Hypothalamus (tissue), 51 donors: ENCODE measurements at places on chromosomes 12 and 14.

DNA sequence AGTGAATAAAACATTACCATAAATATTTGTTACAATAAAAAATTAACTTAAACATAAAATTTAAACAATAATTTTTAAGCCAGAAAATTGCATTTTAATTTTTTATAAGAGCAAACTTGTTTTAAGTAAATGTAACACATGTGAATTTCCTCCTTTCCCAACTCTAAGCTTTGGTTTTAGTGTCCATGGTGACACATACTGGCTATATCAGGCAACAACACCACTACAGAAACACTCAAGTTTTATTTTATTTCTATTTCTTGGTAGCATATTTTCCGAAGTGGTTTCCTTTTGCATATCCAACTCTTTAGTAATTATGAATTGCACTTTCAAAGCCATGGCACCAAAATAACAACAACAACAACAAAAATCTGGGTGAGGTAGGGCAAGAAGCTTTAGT is 2.2 kb downstream of the NELL2 start:
- no peak for DNase-seq

DNA sequence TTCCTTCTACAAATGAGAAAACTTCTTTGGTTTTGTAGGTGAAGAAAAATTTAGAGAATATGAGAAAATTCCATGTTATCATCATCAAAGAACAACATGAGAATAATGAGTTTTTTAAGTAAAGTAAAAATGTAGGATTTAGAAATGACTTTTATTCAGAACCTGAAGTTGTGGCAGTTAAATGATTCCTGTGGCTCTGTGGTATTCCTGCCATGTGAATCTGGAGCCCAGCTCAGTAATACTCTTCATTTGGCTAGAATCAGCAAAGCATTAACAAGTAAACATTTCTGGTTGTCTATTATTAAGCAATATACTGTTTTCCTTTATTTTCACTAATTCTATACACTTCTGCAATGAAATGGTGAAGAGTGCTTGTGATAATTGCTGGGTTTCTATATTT is 95.6 kb upstream of the E2F7 start:
- DNase-seq: no peak

DNA sequence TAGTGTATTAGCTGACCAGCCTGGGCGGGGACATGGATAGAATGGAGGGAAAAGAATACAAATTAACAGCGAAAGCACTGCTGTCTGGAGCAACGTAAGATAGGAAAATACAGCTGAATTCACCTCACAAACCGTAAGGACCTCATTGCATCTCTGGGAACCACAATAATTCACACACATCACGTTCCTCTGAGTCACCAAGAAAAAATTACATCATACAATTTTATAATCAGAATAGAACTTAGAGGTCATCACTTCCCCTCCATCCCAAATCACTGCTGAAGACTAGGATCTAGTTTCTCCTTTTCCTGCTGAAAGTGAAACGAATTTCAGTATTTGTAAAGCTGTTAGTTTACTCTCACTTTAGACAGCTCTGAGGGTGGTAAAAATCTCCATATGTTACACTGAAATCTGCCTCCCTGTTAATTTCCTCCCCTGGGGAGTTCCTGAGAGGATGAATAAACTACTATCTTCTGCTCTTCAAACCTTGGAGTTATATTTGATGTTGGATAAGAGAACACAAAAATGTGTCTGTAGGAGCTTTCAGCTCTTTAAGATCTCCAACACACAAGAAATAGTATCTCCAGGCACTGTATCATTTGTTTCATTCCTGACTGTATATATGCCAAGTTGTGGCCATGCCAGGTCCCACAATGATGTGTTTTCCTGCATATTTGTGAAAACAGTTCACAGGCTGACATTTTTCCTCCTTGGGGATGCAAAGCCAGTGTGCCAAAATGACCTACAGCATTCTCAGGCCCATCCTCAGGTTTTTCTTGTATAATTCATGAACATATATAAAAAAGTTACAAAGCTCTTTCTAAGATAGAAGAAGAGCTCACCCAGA is 63.8 kb upstream of the SSTR1 start:
- DNase-seq: no peak

DNA sequence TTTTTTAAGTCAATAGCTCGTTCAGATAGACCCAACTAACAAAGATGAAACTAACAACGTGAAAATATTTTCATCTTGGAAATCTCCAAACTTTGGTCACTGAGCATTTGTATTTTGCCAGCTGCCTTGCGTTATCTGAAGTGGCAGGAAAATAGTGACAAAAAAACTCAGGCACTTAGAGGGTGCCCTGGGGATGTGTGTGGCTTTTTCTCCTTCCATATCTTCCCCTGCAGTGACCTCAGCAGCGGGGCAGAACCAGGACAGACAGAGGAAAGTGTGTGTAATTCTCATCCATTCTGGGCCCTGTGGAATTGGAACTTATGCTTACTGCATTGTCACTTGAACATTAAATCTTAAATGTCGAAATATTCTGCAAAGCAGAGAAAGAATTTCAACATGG is 152.0 kb downstream of the BCAT1 start:
- no peak for DNase-seq

- no peak for DNase-seq
Observed at GRCh38 chr12:112839386-112839972, 47.9 kb downstream of the RPH3A start.

DNA sequence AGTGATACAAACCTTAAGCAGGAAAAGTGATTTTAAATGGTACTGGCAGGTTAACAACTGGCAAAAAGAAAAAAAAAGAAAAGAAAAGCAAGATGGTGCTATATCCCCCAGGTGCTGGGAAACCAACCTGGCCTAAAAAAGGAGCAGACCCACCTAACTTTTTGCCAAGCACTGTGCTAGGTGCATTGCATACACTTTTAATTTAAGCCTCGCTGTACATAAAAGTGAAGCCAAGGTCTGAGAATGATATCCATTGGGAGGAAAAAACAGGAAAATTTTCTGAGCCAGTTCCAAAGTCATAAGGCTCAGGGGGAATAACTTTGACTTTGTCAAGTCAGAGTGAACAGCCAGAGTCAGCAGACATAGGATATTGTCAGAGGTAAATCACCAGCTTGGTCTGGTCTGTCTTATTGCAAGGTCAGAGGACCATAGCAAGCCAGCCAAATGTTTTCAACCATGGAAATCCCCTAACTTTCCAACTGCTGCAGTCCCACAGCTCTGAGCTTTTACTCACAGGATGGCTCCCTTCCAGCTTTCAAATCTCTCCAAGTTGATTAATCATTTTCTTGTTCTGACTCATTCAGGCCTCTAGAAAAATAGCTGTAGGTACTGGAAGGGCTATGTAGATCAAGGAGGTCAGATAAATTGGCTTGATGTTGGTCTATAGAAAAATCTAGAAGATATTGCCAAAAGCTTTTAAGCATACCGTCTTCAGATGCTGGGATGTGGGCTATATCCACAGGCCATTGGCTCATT is 412.9 kb downstream of the RAD51B start:
- no peak for DNase-seq

- no peak for DNase-seq
Observed at GRCh38 chr12:101857043-101857558, 20.3 kb upstream of the DRAM1 start.
